ENCODE measurements at places on chromosomes 2 and 18.

GRCh38 chr2:152189622-152190495 is 14.3 kb upstream of the STAM2 start:
- DNase-seq = no peak

DNA sequence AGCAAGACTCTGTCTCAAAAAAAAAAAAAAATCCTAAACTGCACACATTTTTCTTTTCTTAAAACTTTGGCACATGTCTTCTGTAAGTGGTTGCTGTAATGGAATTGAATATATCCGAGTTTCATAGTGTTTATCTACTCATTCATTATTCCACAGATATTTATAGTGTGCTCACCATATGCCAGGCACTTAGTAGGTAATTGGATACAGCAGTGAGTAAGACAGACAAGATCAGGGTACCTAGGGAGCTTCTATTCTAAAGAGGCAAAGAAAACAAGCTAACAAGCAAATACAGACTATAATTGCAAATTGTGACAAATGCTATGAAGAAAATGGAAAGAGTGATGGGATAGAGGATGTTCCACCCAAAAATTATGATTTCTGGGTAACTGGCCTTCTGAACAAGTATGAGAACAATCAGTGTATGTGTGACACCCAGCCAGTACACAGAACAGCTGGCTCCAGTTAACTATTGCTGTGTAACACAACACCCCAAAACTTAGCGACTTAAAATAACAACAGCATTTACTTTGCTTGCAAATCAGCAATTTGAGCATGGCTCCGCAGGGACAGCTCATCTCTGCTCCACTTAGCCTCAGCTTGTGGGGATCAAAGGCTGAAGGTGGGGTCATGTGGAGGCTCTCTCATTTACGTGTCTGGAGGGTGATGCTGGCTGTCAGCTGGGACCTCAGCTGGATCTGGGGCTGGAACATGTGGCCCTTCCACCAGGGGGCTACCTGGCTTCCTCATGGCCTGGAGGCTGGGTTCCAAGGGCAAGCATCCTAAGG is 224.9 kb downstream of the INSIG2 start:
- DNase-seq = no peak

- no peak for DNase-seq
Observed at GRCh38 chr2:107437807-107438206, 388.9 kb upstream of the RGPD4 start.

- no peak for DNase-seq
Observed at GRCh38 chr2:146246002-146246735, 1598.7 kb upstream of the ACVR2A start.

GRCh38 chr18:72942766-72943165 is 75.0 kb upstream of the NETO1 start:
- no peak for DNase-seq

GRCh38 chr18:57294547-57294946 is 57.8 kb upstream of the ST8SIA3 start:
- no peak for DNase-seq

DNA sequence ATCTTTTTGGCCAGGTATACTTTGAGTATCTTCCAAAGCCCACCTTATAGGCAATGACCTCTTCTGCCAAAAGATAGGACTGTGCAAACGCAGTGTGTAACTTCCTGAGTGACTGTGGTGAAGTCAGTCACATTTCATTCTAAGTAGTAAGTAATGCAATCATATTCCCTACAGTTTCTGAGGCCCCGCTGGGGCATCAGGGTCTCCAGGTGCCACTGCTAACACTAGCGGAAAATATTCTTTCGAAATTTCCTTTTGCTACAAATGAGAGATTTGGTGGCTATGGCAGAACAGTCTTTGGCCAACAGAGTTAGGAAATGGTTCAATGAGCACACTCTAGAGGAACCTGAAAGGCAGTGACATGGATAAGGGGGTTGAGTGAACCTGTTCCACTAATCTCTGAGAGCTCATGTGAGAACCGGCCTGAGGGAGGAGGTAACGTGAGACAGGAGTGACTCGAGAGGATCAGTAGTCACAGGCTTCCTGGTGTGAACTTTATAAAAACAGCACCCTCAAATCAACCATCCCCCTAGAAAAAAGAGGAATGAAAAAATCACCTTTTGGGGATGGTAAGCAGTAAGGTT is 102.6 kb upstream of the LPIN2 start:
- DNase-seq = no peak

GRCh38 chr2:16635791-16636699 is 29.6 kb downstream of the CYRIA start:
- no peak for DNase-seq

GRCh38 chr2:190136825-190137224 is 74.3 kb upstream of the MSTN start:
- no peak for DNase-seq

- no peak for DNase-seq
Observed at GRCh38 chr18:7645756-7646155, 78.6 kb downstream of the PTPRM start.

GRCh38 chr2:202577250-202578183 is 57.3 kb upstream of the FAM117B start:
- no peak for DNase-seq

DNA sequence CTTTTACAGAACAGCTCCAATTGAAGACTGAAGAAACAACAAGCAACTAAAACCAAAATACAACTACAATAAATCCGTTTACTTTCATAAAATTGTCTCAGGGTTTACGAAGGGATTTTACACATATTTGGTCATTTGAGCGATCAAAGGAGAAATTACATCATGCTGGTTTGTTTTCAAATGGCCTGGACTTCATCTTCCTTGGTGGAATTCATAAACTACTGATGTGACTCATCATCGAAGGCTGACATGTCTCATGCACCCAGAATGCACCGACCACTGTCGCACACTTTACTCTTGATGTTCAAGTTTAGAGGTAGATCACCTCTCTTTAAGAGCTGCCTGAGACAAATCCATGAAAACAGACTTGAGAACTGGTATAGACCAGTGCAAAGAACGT is 25.6 kb upstream of the PMAIP1 start:
- DNase-seq = no peak

- no peak for DNase-seq
Observed at GRCh38 chr18:41999751-42000150, 44.7 kb downstream of the PIK3C3 start.

GRCh38 chr2:131127076-131127475 is 21.9 kb downstream of the PLEKHB2 start:
- no peak for DNase-seq

DNA sequence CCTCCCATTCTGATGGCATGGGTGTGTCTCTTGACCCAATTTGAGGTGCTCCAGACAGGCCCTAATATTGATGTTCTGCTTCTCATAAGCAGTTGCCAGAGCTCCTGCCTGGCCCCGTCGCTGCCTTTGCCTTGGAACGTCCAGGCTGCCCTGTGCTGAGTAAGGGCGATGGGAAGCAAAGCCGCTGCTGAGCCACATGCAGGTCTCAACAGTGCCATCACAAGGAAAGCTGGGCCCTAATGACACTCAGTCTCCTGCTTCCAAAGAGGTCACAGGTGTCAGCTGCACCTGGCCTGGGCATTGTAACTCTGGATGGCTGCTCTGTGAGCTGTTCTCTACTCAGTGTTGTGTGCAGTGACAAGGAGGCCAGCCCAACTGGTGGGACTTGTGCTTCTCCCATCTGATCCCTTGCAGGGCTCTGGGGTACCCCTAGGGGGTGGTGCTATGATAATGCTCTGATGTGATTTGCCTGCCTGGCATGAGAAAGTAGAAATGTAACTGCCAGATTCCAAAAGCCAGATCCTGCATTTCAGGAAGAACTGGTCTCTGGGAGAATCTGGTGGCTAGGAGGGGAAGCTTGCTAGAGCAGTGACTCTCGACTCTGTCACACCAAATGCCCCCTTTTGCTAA is 8.7 kb downstream of the TTC39C start:
- DNase-seq = no peak

- no peak for DNase-seq
Observed at GRCh38 chr2:48749291-48750127, 6.0 kb downstream of the LHCGR start.

DNA sequence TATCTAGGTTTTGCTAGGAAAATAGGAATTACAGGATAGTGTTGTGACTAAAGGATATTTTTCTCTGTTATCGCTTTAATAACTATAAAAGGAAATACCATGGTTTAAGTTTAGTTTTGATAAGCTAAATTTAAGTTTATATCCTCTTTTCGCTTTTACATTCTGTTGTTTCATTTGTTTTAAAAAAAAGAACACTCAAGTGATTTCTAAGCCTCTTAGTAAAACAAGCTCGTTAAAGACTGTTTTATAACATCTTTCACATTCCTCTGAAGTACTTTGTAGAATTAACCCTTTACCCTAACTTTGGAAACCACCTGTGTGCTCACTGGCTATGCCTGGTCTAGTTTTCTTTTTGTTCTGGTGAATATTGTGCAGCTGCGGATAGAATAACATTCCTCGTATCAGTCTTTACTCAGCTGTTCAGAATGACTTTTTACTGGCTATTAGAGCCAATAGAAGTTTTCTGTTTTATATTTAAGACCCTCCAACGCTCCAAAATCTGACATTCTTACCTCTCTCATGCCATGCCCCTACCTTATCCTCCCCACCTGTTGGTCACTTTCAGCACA is 183.1 kb downstream of the PTPRM start:
- no peak for DNase-seq

- DNase-seq = no peak
Observed at GRCh38 chr2:74599676-74600075, 45.2 kb downstream of the DOK1 start.

DNA sequence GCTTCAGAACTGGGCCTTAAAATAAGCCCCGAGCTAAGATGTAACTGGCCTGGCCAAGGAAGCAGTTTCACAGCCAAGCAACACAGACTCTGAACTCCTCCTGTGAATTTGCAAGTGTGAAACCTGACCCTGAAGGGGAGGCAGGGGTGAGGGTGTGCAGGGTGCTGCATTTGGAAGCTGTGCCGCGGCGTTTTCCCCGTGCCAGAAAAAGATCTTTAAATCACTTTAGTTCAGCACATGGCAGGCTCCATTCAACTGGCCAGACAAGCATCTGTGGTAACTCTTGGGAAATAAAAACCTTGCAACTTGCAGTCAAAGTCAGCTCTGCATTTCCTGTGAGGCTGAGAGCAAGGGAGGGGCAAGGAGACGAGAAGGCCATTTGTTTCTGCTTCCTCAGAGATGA is 209.3 kb upstream of the SOX11 start:
- no peak for DNase-seq

DNA sequence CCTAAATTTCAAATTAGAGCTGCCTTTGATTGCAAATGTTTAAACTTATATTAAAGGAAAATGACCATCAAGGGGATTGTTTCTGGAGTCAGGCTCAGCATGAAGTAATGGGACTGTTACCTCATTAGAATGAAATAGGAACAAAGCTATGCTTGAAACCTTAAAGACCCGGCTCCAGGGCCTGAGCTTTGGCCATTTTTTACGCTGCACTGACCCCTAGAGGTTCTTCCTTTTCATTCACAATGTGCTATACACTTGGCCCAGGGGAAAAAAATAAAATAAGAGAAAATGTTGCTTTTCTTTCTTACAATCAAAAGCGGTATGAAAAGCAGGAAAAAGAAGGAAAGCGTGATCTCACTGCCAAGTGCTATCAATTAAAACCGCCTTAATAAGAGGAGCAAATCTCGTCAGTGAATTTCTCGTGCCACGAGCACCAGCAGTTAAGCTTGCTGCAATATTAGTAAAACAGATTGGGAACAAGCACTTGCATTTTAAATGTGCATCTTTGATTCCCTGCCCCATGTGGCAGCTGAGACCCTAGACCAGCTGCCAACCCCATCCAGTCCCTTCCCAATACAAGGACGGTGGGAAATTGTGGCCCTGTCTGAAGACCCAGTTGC is 96.6 kb downstream of the MBD2 start:
- DNase-seq = no peak

GRCh38 chr2:16394072-16394985 is 271.3 kb downstream of the CYRIA start:
- DNase-seq = no peak

DNA sequence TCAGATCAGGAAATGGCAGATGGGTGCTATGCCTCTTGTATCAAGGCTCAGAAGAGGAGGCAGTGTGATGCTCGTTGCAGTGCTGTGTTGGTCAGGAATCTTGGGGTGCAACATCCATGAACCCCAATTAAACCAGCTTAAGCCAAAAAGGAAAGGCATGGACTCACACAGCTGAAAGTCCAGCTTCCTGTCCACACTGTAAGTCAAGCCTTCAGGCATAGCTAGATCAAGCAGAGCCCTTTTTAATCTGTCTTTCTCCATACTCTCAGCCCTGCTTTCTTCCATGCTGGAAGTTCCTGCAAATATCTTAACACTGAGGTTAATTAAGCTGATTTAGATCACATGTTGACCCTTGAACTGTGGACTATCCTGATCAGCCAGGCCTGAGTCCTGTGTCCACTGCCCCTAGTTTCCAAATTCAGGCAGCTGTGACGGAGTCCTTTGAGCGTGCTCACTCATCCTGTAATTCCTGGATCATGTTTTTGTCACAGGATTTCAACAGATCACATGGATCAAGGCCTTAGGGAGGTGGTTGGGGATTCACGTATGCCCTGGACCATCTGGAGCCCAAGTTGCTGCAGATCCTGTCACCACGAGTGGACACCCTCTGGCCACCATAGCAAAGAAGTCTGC is 4.5 kb upstream of the C2orf74 start:
- no peak for DNase-seq

DNA sequence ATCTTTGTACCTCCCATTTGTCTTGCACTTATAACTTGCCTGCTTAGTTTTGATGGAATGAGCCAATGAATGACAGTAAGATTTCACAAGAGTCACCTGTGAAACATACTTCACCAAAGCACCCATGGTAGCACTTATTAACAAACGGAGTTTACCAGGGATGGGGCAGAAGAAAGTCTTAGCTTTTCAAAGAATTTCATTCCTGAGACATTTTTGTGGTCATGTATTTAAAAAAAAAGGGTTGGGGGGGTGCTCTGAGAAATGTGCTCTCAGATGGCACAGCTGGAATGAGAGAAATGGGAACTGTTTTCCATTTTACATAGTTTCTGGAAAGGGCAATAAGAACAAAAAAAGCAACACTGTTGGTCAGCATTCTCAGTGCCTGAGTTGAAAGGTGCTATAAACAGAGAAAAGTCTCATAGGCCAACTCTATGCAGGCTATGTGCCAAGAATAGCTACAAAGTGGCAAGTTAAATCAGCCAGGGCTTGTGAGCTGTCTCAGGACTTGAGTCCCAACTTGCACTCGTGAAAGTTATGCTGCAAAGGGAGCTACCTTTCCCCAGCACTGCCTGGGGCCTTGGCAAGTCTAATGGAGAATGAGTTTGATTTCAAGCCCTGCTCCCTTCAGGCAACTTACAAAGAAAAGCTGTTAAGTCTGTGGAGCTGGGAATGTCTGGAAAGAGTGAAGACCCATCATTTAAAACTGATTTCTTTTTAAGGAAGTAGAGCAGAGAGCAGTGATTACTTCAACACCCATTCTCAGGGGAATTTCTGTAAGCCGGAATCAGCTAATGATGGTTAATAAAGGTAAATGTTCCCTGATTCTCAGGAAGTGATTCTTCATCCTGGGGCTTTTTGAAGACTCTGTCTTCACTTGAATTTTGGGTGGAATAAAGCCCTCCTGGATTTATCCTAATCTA is 170.6 kb downstream of the SLC8A1 start:
- no peak for DNase-seq

- DNase-seq = no peak
Observed at GRCh38 chr2:210655229-210655975, 99.0 kb downstream of the CPS1 start.

- DNase-seq = no peak
Observed at GRCh38 chr18:55588870-55589595, 1.0 kb upstream of the TCF4 start.

All from T follicular helper cell (primary cell).